Hepatic stellate cell (primary cell): ENCODE measurements at places on chromosomes 1 and 21.

GRCh38 chr1:54962612-54963395, 17.6 kb upstream of the TMEM61 start:
- DNase-seq, result no peak

- DNase-seq, result no peak
These were observed 13.9 kb downstream of the LMX1A start for GRCh38 chr1:165342587-165342986.

DNA sequence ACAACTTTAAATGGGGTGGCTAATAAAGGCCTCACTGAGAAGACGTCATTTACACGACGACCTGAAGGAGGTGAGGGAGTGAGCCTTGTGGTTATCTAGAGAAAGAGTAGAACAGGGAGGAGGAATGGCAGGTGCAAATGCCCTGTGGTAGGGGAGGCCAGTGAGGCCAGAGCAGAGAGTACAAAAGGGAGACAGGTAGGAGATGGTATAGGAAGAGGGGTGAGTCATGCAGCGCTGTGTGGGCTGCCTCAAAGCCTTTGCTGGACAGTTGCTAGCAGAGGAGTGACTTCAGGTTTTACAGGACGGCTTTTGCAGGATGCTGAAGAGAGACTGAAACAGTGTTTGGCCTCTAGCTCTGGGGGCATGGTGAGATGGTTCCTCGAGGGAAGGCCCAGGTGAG, 116.0 kb downstream of the IER5 start:
- DNase-seq, result no peak

DNA sequence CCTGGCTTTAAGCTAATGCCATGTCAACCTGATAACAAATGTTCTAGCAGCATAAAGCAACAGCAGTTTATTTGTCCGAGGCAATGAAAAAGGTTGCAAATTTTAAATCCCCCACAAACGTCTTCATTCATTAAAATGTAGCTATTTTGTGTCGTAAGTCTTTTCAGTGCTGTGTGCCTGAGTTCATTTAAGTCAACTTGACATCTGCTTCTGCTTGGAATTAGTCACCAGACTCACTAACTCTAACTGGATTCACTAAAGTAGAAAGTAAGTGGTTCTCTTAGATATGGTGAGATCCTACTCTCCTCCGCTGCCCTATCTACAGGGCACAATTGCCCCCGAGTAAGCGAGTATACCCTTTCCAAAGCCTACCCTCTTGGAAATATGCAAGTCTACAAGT, 118.4 kb upstream of the CHRM3 start:
- no peak for DNase-seq

DNA sequence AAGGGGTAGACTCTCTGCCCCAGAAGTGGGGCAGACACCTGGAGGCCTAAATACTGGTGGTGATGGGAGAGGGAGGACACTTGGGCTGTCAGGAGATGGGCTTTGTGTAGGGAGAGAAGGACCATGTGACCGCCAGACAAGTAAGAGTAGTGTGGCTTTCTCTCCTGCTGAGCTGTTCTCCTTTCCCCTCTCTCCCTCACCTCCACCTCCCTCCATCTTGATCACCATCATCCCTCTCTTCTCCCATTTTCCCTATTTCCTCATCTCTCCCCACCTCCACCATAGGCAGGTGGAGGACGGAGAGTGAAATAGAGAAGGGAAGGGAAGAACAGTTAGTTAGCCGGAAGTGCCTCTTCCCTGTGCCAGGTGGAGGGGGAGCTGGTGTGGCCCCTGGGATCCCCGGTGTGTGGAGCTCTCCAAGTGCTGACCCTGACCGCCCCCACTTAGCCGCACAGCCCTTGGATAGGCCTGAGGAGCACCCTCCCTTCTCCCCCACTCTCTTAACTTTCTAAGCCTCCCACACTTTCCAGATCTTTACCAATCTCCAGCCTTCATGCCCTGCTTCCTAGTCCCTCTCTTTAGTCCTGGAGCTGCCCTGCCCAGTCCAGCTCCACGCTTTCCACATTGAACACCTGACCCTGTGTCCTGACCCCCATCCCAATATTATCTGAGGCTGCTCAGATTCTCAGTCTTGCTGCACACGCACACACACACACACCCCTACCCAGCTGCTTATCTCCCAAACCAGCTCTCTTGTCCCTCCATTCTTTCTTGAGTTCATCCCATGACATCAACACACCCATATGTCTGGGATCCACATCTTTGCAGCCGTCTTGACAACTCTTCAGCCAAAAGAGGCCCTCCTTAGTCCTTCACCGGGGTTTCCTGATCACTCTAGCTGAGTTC, 1.5 kb downstream of the CELF3 start:
- no peak for DNase-seq

DNA sequence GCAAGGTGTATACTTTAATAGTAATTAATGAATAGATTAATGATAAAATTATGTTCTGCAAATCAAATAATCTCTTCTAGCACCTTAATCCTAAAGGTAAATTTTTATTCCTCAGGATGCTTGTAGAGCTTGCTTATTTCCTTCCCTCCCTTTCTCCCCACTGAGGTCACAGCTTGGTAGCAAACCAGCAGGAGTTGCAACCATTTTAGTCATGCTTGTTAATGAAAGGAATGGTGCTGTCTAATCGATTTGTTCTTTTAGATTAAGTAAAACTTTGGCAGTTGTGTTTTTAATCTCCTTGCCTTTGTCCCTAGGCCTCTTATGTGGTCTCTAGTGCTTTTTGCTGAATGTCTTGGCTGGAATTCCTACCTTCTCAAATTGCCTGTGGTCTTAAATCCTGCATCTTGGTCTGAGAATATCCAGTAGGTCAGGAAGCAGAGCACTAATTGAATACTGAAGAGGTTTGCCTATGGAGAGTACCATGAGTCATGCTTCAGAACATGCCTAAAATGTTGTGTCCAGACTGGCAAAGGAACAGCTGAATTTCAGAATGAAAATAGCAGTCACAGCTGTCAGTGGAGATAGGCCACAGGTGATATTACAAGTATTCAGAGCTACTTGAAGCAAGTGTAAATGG, 36.3 kb upstream of the RWDD3 start:
- DNase-seq, result no peak

DNA sequence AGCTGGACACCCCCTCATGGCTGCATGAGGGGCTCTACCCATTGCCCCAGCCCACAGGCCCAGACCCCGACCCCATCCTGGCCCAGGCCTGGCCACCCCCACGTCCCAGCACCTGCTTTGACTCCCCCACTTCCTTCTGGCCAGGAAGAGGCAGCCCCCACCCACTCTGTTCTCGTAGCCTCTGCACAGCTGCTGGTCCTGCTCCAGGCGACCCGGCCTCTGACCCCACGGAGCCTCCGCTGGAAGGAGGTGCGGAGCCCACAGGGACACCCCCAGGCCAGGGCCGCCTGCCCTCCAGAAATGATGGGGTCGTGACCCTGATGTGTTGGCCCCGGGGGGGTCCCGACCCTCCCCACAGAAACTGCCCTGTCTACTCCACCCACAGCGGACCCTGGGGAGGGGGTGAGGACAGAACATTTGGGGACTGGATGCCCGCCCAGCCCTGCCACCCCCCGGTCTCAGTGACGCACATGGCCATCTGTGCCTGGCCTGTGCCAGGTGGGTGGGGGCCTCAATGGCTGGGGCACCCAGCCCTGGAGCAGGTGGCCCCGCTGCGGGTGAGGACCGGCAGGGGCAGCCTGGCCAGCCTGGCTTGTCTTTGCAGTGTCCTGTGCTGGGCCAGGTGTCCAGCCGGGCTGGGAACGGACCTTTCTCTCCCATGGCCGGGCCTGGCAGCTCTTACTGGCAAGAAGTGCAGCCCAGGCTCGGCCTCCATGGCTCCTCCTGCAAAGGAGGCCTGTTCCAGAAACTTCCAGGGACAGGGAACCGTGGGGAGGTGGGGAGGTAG, 78.6 kb downstream of the MORN1 start:
- no peak for DNase-seq

DNA sequence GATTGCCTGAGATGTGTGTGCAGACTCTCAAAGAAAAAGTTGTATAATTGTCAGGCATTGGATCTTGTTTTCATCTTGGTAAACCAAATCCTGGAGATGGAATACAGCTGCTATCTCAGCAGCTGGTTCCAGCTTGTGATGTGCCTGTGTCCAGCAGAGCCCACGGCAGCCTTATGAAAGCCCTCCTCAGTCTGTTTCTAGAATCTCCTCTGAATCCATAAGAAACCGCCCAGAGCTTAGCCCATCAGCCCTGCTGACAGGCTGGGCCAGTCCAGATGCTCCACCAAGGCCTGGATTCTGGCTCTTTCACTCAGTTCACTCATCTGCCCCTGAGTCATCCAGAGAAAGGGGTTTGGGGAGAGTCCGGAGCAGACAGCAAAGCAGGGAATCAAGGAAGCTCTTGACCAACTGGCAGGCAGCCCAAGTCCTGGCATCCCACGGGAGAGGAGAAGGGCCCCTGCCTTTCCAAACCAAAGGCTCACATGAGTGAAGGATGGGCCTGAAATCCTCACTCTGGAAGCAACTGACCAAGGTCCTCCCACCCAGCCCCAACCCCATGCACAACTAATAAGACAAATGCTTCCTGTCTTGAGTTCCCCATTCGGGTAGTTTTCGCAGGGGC, 45.7 kb downstream of the NAV1 start:
- peak; percentile 68 for DNase-seq

DNA sequence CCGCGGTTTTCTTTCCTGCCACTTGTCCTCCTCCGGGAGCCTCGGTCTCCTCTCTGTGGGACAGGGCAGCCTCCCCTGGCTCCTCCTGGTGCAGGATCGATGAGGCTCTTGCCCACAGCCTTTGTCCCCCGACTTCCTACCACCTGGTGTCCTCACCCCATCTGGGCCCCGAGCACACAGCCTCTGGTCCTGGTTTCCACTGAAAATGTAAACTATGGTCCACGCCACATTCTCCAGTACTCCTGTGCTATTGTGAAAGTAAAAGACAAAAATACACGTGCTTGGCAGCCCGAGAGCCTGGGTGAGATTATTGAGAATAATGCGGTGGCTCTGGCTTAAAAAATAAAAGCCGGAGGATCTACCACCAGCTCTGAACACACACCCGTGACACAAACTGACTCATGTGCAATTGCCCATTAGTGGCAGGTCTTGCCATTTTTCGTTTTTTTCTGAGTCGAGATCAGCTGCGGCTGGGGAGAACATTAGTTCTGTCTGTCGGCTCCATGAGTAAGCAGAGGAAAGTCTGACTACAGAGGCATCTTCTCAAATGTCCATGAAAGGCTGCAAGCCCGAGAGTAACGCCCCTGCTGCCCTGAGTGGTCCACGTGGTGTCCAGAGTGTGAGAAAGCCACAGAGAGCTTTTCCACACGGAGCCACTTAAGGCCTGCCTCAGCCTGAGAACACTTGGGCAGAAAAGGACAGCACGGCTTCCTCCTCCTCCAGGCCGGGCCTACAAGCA, 5.7 kb upstream of the COL6A2 start:
- DNase-seq, result peak; percentile 94

- DNase-seq, result no peak
These were observed 129.6 kb downstream of the SYT2 start for GRCh38 chr1:202580619-202581018.

DNA sequence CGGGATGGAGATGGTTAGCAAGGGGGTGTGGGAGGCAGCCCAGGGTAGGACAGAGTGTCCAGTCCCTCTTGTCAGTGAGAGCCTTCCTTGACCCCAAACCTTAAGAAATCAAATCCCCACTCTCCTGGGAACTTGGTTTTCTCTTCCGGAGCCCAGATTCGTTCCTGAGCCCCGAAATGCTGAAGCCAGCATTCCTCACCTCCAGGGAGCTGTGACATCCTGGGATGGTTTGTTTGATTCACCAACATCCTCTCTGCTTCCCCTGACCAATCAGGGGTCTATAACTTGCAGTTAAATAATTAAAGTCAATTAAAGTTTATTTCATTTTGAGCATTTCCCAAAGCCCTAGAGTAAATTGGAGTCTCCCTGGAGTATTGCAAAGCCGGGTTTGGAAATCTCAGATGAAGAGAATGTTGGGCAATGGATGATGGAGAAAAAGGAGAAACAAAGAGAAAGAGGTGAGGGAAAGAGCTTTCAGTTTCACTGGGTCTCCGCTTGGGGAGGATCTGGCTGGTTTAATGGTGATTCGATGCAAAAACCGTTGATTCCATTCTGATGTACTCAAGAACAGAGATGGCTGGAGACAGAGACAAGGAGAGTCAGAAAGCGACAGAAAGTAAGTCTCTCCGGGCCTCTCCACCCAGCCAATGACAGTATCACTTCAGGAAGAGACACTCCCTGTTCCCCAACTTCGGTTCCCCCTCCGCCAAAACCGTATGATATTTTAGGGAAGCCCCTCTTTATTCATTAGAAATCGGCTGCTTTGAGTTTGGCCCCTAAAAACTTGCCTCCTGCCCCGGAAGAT, 12.8 kb upstream of the ALX3 start:
- no peak for DNase-seq

GRCh38 chr1:17635811-17636210, 96.3 kb downstream of the ARHGEF10L start:
- DNase-seq, result no peak

GRCh38 chr1:51285055-51285454, 45.3 kb downstream of the TTC39A start:
- no peak for DNase-seq

DNA sequence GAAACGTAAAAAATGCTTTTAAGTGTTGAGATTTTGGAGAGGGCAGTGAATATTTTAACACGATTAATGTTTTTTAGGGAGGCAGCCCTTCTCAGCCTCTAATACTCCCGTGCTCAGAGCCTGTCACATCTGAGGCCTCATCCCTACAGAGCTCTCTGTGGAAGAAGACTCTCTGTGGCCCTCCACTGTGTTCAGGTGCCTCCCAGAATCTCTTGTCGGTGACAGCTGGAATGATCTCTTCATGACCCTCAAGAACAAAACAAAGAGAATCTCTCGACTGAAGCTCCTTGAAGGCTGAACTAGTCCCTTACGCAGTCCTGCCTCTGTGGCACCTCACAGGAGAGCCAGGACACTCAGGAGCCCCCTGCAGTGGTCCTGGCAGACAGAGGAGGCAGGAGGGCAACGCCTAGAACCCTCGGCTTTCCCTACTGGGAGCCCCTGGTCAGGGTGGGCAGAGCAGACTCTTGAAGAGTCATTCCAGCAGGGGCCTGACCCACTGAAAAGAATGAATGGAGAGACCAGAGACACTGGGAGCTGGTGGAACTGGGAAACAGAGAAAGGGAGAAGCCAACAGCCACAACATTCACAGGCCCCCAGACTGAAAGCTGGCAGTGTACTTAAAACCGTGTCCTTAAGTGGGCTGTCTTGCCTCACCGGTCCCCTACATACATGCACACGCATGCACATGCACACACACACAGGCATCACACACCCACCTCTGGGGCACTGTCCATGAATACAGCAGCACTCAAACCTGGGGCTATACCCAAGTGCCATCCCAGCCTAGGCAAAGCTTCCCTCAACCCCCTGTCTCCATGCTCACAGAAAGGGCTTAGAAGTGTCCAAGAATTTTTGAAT, 67.5 kb upstream of the ANGPTL1 start:
- no peak for DNase-seq

- DNase-seq, result peak; percentile 71
These were observed 40.0 kb upstream of the CITED4 start for GRCh38 chr1:40901886-40902852.

DNA sequence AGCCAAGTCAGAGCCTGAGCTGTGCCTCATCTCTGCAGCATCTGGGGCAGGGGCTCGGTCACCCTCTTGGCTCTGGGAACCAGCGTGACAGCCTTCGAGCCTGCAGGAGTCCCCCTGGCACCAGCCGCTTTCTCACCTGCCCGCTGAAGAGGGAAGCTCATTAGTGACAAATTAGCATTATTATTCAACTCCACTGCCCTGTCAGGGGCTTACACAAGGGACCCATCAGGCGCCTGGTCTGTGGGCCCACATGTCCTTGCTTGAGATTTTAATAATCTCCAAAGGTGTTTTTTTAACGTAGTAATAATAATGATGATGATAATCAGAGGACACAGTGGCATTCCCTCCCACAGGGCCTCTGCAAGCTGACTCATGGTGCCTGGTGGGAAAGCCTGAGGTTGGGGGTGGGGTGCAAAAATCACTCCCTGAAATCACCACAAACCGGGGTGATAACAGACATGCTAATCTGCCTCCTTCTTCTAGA, 98.1 kb upstream of the IGSF21 start:
- no peak for DNase-seq

GRCh38 chr1:85992791-85993190, 163.8 kb downstream of the COL24A1 start:
- DNase-seq, result peak; percentile 7
